ENCODE measurements at places on chromosomes 13 and 19. TPM values are rescaled to one million over a fixed set of nuclear protein-coding genes. Genes with fewer than 3 reads are reported as not detected.

GRCh38 chr13:87671753-87672605 lies 808 bp downstream of the SLITRK5 start:
- DNase-seq = no peak

DNA sequence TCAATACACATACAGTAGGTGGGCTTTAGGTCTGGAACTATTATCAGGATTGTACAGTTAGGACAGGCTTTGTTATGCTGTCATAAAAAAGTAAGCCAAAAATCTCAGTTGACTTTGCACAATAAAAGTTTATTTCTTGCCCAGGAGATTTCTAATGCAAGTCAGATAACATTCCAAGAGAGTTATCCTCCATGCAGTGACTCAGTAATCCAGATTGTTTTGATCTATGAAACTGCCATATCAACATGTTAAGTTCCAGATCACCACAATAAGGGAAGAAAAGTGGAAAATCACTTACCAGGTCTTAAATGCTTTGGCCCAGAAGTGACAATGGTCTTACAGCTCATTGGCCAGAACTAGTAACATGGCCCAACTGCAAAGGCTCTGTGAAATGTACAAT lies 636.2 kb upstream of the KLF12 start:
- DNase-seq = no peak

DNA sequence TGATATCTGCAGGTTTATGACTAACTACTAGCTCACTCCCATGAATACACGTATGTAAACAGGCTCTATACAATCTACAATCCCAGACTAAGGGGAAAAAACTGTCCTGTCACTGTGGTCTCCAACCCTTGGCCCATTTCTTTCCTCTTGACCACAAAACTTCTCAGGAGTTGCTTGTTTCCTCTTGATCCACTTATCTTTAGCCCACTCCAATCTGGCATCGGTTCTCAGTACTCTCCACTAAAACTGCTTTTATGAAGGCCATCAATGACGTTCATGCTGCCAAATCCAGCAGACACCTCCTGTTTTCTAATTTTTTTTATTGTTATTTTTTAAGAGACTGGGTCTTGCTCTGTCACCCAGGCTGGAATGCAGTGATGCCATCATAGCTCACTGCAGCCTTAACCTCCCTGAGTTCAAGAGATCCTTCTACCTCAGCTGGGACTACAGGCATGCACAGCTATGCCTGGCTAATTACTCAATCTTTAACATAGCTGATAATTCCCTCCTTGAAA lies 31.9 kb upstream of the USPL1 start:
- DNase-seq = no peak

- no peak for DNase-seq
These were observed 11.2 kb upstream of the SIGLEC6 start for GRCh38 chr19:51542699-51543098.

GRCh38 chr19:39802958-39803357 lies 24.3 kb downstream of the LEUTX start:
- no peak for DNase-seq

DNA sequence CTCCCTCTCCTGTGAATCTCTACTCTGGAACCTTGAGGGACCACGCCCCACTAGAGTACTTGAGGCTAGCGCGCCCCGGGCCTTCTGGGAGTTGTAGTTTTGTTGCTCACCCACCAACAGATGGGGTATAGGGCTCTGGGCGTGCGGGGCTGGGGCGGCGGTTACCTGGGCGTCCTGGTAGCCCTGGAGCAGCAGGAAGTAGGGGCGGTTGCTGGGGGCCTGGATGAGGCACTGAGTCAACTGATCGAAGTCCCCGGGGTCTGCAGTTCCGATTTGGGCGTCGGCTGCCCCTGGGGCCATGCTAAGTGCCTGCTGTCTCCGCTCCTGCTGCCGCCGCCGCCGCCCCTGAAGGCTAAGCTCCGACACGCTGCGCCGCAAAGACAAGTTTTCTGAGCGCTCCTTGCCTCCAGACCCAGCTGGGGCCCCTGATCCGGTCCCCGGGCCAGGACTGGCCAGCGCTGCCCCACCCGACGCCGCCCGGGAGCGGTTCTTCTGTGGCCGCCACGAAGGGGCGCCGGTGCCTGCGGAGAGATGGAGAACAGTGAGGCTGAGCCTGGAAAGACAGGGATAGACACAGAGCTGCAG lies 5.3 kb downstream of the RASIP1 start:
- peak; percentile 60 for DNase-seq

DNA sequence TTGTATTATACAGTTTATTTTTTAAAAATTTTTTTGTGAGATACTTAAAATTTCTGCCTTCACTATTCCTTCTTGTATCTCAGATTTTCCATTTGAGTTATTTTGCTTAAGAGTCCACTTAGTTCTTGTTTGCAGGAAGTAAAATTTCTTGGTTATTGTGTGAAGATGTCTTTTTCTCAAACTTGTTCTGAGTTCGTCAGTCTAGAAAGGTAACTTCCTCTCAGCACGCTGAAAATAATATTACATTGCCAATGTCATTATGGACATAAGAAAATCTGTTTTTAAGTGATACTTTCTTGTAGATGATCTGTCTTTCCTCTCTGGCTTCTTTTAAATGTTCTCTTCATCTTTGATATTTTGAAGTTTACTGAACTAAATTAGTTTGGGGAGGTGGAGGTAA lies 731.7 kb upstream of the GPC6 start:
- DNase-seq = no peak

DPP9 gene
- 35.1 TPM for total RNA-seq

MCF2L gene
- 47.5 TPM for total RNA-seq

AMH gene
- 1.2 TPM for total RNA-seq

Measured in right cardiac atrium (tissue), 5 donors.